ENCODE measurements at places on chromosomes 6 and 20.

DNA sequence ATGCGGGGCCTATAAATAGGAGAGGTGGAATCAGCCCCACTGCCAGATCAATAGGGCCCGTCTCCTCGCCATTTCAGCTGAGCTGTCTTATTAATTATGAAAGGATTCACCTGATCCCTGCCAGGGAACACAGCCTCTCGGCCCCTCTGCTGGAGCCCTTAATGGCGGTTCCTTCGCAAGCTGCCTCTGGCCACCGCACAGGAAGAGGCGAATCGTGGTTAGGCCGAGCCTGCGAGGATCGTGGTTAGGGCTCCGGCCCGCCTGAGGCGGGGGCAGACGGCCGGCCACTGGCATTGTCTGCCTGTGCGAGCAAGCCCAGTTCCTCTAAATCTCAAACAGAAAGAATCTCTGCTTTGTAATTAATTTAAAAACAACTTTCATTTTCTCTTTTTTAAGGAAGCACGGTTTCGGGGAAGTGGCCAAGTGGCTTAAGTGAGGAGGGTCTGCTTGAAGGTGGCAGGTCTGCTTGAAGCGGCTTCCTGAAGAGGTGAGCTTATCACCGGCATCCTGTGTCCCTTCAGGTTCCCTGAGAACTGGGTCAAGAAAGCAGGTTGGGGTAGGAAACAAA, 9.2 kb downstream of the NRN1 start:
- no peak for DNase-seq

DNA sequence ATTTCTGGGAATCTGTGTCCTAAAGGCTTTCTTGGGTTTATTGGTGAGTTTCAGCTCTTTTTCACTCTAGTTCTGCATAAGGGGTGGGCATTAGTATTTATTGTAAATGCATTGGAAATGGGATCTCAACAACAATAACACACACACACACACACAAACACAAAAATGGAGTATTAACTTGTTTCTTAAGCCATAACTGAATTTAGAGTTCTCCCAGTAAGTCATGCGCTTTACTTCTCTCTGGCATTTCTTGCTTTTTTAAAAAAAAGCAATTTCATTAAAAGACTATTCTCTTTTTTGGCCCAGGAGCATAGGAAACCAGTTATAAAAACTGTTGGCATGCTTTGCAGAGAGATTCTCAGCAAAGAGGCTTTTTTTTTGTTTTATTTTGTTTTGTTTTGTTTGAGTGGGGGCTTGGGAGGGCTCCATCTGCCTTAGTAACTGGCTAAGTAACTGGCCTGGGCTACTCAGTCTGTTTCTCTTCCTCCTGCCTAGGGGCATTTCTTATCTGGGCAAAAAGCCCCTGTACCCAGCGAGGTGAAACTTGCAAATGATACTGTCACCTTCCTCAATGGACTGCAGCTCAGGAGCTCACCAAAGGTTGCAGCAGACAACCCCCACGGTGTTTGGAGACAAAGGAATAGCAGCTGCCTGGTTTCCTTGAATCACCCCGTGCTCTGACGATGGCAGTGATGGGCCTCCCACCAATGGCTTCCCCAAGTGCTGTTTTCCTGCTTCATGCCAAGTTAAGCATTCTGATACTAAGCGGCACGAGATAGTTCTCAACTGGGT, 128.5 kb downstream of the BCAS1 start:
- DNase-seq: no peak

GRCh38 chr6:41591859-41592502, 45.8 kb downstream of the FOXP4 start:
- DNase-seq: no peak

- no peak for DNase-seq
Measured at GRCh38 chr6:122140031-122140430, 259.4 kb upstream of the HSF2 start.

GRCh38 chr6:88538130-88538706, 372.1 kb upstream of the CNR1 start:
- no peak for DNase-seq

Measured in SHP77 treated with DMSO at 0.1 percent for 48 hours (cell line).